PC-9 (cell line): ENCODE measurements at places on chromosomes 12 and 14. TPM values are rescaled to one million over a fixed set of nuclear protein-coding genes. Genes with fewer than 3 reads are reported as not detected.
A peak's percentile ranks its signal among the peaks of the same experiment; 100 is the strongest.

- no peak overlapping the region for H3K4me3 ChIP-seq
- H3K36me3 ChIP-seq, result no peaks in the 10 kb centered on the region
- DNase-seq, result peak; percentile 92
These were observed 65.7 kb downstream of the TTC9 start for GRCh38 chr14:70707138-70708038.

- H3K4me3 ChIP-seq, result no peak overlapping the region
- no peaks in the 10 kb centered on the region for H3K4me1 ChIP-seq
- DNase-seq, result no peak
- H3K27ac ChIP-seq, result no peak overlapping the region
- H3K36me3 ChIP-seq, result no peaks in the 10 kb centered on the region
- H3K27me3 ChIP-seq, result no peaks in the 10 kb centered on the region
These were observed 13.7 kb downstream of the OXA1L start for GRCh38 chr14:22780105-22780679.

DNA sequence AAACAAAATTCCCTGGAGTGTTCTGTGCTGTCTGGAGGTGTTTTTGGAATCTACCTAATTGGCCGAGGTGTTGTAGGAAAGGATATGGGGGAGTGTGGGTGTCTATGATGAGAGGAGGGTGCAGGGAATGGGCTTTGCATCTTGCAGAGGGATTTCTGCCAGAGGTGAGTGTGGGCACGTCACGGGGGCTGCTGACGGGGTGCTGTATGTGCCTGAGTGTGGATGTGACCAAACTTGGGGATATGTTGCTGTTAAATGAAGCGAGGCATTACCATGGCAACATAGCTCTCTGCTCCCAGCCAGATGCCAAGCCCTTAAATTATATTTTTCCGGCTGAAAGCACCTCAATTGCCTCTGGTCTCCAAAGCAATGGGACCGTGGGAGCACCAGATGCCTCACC is 44.3 kb upstream of the SPTLC2 start:
- DNase-seq, result no peak
- H3K27ac ChIP-seq, result no peak overlapping the region
- peaks cover 14% of the 10 kb centered on the region for H3K4me1 ChIP-seq
- no peak overlapping the region for H3K4me3 ChIP-seq

DNA sequence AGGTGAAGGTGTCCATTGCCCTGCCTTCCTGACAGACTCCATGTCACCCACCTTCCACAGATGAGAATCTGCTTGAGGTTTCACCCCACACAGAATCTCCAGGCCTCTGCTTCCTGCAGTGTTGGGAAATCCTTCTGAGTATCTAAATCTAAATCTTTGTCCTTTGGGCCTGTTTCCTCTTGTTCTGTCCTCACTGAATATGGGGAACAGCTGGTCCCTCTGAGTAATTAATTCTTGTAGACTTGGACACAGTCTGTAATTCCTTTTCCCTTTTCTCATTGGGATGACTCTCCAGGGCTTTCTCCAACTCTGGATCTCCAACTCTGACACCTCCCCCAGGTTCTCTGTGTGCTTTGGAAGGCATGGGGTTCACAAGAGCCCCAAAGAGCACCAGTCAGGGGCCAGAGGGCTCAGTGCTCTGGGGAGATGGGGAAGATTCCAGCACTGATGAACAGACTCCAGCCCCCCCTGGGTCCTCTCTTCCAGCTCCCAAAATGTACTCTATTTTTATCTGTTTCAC is 2.3 kb upstream of the ACVRL1 start:
- H3K27me3 ChIP-seq, result peaks cover 66% of the 10 kb centered on the region
- H3K4me3 ChIP-seq, result no peak overlapping the region
- H3K4me1 ChIP-seq, result no peaks in the 10 kb centered on the region
- no peaks in the 10 kb centered on the region for H3K36me3 ChIP-seq
- H3K27ac ChIP-seq, result no peak overlapping the region

DNA sequence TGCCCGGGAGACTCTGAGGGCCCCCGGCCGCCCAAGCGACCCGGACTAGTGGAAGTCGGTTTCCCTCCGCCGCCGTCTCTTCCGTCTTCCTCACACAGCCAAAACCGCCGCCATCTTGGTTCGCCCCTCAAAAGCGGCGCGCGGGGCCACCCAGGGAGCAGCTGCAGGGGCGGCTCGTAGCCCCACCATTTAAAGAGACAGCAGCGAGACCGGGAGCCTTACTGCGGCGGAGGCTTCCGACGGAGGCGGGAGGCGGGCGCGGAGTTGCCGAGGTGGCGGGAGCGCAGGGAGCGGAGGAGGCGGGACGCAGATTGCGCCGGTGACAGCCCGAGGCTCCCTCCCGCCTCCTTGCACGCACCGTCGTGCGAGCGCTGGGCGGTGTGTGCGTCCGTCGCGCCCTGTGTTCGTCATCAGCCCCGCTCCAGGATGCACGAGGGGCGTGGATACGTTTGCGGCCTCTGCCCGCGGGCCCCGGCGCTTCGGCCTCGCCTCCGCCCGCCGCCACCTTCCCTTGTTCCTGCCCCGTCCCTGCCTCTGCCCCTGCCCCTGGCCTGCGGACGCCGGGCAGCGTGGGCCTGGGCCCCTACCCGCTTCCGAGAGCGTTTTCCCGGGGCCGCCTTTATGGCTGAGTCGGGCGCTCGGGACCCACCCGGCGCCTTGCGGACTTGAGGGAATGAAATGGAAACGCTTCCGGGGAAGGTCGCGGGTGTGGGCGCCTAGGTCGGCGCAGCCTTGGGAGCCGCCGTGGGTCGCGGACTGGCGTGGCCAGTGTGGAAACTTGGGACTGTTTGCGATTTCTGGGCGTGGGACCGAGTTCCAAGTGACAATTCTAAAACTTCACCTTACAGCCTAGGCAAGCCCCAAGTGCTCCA is at the start of gene PPP4R3A:
TSS of gene PPP4R3A (minus strand) at position 140 of the 872 bp plus-strand sequence. CDS start 663 bp downstream, outside the sequence.
- H3K4me3 ChIP-seq, result peak within 1 kb of the TSS; percentile 92
- peak within 1 kb of the TSS; percentile 95 for H3K27ac ChIP-seq
- peak; percentile 78 for DNase-seq
- no peaks in the 10 kb centered on the region for H3K27me3 ChIP-seq

- no peak overlapping the region for H3K27ac ChIP-seq
- no peak for DNase-seq
- no peak overlapping the region for H3K4me3 ChIP-seq
- H3K27me3 ChIP-seq, result no peaks in the 10 kb centered on the region
- no peaks in the 10 kb centered on the region for H3K36me3 ChIP-seq
These were observed 3.8 kb downstream of the DGKA start for GRCh38 chr12:55934773-55935172.

DNA sequence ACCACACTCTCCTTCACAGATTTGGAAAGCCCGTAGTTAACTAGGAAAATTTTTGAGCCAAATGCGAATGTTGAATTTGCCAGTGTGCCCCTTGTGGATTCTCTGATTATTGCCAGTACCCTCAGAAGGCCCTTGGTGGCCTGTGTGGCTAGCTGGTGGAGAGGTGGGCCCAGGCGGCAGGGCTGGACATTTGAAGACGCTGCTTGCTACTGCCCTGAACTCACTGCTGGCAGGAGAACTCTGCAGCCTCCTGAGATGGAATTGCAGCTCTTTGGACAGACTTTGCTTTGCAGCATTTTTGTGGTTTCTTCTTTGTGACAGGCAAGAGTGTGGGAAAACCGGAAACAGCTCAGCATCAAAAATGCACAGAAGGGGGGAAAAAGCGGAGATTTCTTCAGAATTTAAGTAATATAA is 97.6 kb downstream of the TGFB3 start:
- DNase-seq, result peak; percentile 67
- no peaks in the 10 kb centered on the region for H3K36me3 ChIP-seq
- no peaks in the 10 kb centered on the region for H3K27me3 ChIP-seq

- H3K27ac ChIP-seq, result no peak overlapping the region
- no peak overlapping the region for H3K4me3 ChIP-seq
- no peaks in the 10 kb centered on the region for H3K27me3 ChIP-seq
These were observed 43.1 kb upstream of the LTA4H start for GRCh38 chr12:96078231-96079135.

- H3K27me3 ChIP-seq, result no peaks in the 10 kb centered on the region
- H3K4me1 ChIP-seq, result no peaks in the 10 kb centered on the region
- no peaks in the 10 kb centered on the region for H3K36me3 ChIP-seq
- H3K4me3 ChIP-seq, result no peak overlapping the region
- no peak overlapping the region for H3K27ac ChIP-seq
- no peak for DNase-seq
These were observed 51.5 kb downstream of the MED13L start for GRCh38 chr12:116226026-116226425.

DNA sequence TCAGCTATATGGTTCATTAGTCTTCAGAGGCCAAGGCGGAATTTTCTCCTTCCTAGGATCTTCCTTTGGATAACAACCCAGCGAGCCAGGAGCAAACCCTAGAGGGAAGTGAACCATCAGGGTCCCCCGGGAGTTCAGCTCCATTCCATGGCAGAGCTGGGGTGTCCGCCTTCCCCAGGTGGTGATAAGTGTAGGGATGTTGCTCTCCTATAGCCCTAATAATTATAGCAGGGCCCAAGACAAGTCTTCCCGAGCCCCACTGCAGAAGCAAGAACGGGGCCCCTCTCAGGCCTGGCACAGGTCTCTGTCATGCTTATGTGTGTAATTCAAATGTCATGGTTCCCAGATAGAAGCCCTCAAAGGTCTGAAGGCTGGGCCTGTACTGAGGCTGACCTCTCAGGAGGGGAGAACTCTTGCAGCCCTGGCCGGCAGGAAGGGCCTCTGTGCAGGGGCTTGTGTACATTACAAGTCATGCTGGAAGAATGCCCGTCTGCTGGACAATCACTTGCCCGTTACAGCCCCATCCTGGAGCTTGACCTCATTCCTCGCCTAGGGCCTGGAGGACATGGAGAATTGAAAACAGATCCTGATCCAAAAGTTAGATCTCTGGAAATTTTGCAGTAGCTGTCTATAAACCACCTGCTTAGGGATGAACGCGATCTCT is 17.3 kb downstream of the LRTM2 start:
- no peak overlapping the region for H3K4me3 ChIP-seq
- H3K27me3 ChIP-seq, result peaks cover 97% of the 10 kb centered on the region
- no peak overlapping the region for H3K27ac ChIP-seq
- no peak for DNase-seq

GRCh38 chr12:131621701-131622421 is 89.0 kb upstream of the SFSWAP start:
- peaks cover 86% of the 10 kb centered on the region for H3K27me3 ChIP-seq
- no peak overlapping the region for H3K4me3 ChIP-seq
- H3K36me3 ChIP-seq, result no peaks in the 10 kb centered on the region
- DNase-seq, result no peak
- no peak overlapping the region for H3K27ac ChIP-seq

- H3K27ac ChIP-seq, result no peak overlapping the region
- DNase-seq, result peak; percentile 55
- H3K36me3 ChIP-seq, result peaks cover 16% of the 10 kb centered on the region
- H3K4me3 ChIP-seq, result no peak overlapping the region
These were observed 14.5 kb upstream of the CCT2 start for GRCh38 chr12:69570545-69571399.

Gene TPPP2
- not detected in 2 replicates for total RNA-seq

Gene GARIN6
- total RNA-seq, result not detected in 2 replicates

Gene SLC25A47
- not detected in 2 replicates for total RNA-seq

Gene ANO4
- not detected in 2 replicates for total RNA-seq
